ENCODE measurements at places on chromosomes 4 and X.

DNA sequence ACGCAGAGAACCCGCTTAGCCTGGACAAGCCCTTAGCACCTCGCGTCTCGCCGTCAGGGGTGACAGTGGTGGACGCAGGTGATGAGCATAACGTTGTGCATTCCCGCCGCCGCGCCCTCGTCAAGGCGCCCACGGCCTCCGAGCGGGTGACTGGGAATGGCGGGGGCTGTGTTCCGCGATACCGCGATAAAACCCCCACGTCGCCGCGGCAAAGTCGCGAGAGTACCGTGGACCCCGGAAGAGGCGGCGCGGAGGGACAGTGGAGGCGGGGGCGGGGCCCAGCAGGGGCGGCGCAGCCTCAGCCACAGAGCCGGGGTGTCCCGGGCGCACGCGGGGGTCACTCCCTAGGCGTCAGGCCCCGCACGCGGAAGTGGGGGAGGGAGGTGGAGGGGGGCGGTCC is 53.8 kb downstream of the ZFYVE28 start:
- peak; percentile 5 for DNase-seq

DNA sequence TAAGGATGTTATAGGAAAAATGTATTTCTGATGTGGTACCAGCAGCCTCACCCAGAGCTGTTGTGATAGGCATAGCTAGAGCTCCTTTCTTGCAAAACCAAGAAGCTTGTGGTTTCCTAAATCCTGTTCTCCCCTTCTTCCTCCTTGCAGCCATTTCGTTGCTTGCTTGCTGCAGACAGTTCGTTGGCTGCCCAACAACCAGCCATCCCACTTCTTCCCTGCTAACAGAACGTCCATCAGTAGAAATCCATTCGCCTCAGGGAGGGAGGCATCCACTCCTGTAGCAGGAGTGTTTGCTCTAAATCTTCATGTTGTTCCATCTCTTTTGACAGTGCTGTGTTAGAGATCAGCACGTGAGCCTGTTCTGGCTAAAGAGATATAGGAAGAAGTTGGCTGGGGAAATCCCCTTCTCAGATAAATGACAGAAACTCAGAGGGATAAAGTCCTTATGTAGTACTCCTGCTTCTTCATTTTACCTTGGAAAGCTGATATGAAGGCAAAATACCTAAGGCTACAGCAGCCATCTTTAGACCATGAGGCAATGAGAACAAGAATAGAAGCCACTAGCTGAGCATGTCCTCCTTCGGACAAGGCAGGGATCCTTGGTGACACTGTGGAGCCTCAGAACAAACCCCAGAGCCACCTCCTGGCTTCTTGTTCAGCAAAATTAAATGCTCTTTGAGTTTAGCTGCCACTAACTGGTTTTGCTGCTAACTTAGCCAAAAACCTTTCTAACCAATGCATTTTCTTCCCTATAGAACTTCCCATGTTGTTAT is 68.4 kb upstream of the RELL1 start:
- no peak for DNase-seq

DNA sequence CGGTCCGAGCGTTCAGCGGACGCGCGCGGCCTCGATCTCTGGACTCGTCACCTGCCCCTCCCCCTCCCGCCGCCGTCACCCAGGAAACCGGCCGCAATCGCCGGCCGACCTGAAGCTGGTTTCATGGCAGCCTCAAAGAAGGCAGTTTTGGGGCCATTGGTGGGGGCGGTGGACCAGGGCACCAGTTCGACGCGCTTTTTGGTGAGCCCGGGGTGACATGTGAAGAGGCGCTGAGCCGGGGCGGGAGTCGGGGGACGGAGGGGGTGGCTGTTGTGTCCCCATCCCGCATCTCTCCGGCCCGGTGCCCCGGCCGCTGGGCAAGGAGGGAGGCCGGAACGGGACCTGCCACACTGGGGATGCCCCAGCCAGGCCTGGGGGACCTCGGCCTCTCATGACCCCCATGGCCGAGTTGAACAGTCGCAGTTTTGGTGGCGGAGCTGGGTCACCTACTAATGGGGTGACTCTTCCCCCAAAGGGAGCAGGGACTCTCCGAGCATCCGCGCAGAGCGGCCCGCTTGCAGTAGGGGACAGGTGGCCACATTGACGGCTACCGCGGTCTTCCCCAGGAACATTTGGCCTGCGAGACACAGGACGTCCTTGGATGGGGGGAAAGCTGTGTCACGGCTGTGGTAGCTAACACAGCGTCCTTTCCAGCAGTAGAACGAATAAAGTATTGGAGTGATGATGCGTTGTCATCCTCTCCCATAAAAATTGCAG is at the start of gene GK:
TSS of gene GK (plus strand) at position 9 of the 717 bp plus-strand sequence. CDS start at position 124, 115 bp downstream.
- no peak for DNase-seq

DNA sequence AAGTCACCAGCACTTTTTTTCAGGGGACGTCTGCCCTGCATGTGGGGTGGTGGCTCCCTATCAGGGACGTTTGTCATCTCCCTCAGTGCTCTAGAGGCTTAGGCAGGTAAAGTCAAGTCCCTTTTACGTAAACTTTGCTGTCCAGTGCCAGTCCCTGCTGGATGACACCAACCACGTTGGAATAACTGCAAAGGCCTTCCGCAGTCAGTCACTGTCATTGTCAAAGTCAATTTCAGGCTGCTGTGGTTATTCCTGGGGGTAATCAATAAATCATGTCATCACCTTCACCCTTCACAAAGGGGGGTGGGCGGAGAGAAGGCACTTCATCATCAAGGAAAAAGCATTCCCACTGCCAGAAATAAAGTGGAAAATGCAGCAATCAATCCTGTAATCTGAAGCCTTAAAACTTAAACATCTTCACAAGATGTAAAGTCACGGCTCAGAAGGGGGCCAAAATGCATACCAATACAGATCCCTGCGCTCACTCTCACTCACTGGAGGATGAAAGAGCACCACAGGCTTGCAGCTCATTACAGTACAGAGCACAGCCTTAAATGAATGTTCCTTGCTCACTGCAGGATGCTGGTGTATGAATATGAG is 56.2 kb downstream of the CLDN22 start:
- DNase-seq: no peak

DNA sequence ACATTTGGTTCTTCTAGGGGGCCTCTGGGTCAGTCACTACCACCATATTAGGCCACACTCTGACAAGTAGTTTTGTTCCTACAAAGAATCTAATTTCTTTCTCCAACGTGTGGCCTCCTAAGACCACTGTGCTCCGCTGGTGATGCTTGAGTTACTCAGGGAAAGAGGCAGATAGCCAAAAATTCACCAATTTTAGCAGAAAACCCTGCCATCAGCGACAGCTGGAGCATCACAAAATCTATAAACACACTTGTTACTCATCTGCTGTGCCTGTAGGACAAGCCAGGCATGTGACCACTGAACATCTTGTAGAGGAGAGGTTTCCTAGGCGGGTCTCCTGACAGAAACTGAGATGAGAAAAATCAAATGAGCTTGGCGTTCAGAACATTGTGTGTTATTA is 105.4 kb downstream of the SYNPO2 start:
- no peak for DNase-seq

GRCh38 chrX:118370921-118371624 is 25.2 kb downstream of the WDR44 start:
- no peak for DNase-seq

DNA sequence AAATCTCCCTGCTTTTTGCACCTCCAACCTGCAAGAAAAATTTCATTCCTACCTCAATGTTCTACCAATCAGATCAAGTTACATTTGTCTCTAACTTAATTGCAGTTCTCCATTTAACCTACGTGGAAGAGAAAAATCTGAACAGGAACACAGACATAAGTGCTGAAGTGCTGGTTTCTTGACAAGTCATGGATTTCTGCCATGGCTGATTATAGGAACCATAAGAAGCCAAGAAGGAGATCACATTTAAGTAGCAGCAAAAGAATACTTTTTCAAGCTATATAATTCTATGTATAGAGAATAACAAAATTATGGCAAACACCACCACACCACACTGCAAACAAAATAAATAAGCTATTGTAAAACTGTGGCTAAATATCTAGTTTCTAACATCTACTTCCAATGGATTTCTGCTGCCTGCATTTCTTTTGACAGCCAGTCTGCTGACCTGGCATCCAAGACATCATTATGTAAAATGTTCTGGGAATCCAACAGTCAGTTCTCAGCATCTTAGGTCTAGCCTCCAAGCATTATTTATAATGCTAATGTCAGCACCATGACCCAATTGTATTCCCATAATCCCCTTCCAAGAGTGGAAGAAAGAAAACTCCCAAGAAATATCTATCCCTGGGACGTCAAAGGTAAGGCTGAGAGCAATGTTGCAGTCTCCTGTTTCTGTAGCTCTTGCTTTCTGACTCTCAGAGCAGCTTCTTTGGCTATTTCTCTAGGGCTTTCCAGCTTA is 50.8 kb upstream of the GAB1 start:
- no peak for DNase-seq

DNA sequence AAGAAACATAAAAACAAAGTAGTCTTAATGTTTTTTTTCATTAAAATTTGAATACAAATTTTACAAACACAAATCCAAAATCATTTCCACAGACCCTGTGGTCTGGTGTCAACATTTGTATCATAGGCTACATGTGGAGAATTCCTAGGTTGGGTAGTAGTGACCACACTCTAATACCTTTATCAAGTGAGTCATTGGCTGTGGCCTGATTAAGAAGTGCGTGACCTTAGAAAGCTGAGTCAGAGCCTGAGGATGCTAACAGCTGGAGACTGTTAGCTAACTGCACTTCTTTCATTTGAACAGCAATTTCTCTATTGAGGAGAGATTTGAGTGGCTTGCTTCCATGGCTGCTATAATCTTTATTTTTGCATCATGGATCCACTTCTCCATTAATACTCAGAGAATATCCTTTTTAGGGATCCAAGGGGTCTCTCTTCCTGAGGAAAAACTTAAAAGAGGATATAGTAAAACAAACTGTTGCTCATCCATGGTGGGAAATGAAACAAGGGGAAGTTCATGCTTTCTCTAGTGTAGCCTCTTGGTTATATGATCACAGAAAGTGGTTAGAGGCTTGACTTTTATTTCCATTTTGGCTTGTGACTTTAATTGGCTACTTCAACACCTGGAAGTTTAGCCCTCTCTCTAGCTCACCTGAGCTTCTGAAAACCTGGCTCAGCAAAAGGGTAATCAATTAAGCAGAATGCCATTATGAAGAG is 335.8 kb downstream of the PABPC4L start:
- DNase-seq: no peak

- DNase-seq: no peak
Measured at GRCh38 chrX:109643687-109644086, 18.7 kb upstream of the KCNE5 start.

- no peak for DNase-seq
Measured at GRCh38 chr4:157896726-157897125, 276.1 kb downstream of the GASK1B start.

GRCh38 chrX:131704136-131704695 is 160.3 kb downstream of the OR13H1 start:
- no peak for DNase-seq

DNA sequence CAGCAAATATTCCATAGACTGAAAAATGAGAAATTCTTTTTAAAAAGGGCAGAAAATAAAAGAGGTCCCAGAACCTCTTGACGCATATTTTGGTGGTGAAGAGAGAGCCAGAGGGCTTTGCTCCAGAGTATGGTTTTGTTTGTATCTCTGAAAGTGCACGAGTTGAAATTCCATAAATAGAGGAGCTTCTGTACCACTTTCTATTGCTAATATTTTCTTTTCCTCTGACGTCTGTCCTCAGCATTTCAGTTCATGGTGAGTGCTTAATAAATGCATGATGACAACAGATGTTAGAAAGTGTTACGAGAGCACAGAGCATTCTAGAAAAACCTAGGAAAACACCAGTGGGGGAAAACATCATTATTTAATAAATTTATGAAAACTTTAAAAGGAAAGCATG is 145.6 kb downstream of the AMELX start:
- DNase-seq: no peak

GRCh38 chr4:125433453-125433852 is 118.7 kb downstream of the FAT4 start:
- no peak for DNase-seq

DNA sequence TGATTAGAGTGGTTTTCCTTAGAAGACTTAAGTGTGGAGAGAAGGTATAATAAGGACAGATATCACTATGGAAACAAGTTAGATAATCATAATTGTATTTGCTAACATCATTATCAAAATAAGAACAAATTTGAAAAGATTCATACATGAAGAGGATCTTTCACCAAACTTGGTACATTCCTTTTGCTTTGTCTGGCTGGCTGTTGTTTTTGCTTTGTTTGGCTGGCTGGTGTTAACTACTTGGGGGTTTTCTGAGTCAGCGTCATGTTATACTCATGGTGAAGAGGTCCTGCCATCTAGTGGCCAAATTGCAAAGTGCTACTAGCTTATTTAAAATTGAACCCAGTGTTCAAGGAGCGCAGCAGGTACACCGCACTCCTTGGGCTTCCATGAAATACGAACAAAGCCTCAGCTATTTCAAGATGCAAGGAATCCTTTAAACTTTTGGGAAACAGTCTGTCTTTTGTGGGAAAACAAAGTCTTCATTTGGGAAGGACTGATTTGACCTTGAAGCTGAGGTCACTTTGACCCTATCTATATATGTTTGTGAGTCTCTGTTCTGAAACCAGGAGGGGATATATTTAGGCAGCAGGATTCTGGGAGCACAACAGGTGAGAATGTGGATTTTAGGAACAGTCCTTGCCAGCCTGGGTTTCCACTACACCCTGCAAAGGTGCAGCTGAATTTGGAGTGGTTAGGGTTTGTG is 129.7 kb downstream of the PLS3 start:
- no peak for DNase-seq

- no peak for DNase-seq
Measured at GRCh38 chr4:3342182-3342854, 49.5 kb downstream of the RGS12 start.

GRCh38 chrX:81729269-81729777 is 527.4 kb downstream of the SH3BGRL start:
- no peak for DNase-seq

GRCh38 chrX:38260231-38260630 is 39.6 kb upstream of the SRPX start:
- no peak for DNase-seq
